ENCODE measurements at places on chromosomes 11 and 22.

- no peak for DNase-seq
Observed at GRCh38 chr11:124841840-124842239, 23.4 kb upstream of the ROBO3 start.

DNA sequence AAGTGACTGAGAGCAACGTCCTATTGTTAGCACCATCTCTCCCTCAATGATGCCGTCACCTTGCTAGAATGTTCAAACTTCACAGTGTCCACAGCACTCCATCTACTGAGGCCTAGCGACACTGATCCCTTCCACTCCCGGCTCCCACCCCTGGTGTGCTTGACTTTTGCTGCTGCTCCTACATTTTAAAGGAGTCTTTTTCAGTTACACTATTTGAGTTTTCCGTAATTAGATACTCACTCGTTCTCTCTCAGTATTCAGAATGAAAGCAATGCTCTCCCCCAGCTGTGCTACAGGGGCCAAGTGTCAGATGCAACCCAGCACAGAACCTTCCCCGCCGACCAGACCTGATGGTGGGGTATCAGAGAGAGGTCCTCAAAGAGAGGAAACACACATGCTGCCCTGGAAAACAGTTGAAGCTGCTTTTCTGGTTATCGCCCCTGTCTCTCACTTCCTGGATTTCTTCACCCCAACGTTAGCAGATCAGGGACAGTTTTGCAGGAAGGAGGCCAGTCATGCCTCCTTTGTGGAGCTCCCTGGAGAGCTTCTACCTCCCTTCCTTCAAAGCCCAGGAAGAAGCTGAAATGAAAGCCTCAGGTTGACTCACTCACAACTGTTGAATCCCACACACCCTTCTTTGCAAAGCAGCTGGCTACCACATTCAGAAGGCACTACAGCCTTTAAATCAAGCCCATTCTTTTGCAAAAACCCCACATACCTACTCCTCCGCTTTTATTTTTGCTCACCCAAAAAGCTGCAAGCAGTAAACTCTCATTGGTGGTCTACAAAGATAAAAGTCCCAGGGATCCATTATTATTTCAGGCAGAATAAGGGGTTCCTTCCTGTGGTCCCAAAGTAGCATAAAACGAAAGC, 23.5 kb downstream of the LARGE1 start:
- DNase-seq, result no peak

DNA sequence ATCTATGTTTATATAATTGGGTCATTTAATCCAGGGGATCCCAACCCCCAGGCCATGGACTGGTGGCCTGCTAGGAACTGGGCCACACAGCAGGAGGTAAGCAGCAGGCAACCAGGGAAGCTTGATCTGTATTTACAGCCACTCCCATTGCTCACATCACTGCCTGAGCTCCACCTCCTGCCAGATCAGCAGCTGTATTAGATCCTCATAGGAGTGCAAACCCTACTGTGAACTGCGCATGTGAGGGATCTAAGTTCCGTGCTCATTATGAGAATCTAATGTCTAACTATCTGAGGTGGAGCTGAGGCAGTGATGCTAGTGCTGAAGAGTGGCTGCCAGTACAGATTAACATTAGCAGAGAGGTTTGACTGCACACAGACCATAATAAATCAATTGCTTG, 32.8 kb downstream of the MS4A2 start:
- no peak for DNase-seq

DNA sequence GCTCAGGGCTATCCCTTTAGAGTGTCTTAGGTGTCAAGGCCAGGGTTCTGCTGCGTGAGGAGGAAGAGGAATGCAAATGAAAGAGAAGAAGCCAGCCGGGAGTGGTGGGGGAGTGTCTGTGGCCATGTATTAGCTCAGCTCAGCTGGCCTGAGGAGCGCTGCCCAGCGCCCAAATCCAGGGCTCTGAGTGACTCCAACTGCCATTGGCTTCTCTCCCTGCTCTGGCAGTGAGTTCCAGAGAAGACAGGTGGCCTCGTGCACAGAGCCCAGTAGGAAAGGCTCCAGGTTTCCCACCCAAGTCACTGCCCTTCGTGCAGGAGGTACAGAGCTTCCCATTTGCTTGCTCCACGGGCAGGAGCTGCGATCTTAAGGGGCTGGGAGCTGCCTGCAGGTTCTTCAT, 302.0 kb downstream of the KIRREL3 start:
- DNase-seq, result no peak

- no peak for DNase-seq
Observed at GRCh38 chr11:14262271-14262846, 96.6 kb downstream of the RRAS2 start.

GRCh38 chr22:24208012-24208749, 26.9 kb downstream of the SUSD2 start:
- DNase-seq, result peak; percentile 90

DNA sequence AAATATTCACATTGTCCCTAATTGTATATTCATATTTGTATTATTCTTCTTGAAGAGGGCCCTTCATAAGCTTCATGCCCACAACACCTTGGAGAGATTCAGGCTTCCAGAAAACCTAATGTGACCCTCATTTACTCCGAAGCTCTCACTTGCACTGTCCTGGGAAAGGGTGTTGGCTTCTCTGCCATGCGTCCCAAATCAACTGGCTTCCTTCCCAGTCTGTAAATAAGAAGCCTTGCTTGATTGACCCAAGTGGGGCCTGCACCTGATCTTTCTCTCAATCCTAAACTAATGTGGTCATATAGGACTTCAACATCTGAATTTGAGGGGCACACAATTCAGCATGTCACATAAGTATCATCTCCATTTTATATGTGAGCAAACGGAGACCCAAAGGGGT, 40.5 kb upstream of the ZBTB16 start:
- DNase-seq, result no peak

DNA sequence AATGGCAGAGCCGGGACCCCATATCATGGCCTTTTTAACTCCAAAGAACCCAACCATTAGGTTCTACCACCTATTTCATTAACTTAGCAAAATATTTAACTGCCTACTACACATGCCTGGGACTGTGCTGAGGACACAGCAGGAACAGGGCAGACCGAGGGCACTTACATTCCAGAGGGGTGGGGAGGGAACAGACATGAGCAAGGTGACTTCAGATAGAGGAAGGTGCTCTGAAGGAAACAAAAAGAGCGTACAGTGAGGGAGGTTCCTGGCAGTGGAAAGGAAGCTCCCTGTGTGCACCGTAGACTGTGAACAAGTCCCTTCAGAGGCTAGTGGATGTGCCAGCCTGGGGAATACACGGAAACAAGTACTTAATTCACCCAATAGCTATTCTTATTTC, 82.8 kb downstream of the NAT10 start:
- no peak for DNase-seq

DNA sequence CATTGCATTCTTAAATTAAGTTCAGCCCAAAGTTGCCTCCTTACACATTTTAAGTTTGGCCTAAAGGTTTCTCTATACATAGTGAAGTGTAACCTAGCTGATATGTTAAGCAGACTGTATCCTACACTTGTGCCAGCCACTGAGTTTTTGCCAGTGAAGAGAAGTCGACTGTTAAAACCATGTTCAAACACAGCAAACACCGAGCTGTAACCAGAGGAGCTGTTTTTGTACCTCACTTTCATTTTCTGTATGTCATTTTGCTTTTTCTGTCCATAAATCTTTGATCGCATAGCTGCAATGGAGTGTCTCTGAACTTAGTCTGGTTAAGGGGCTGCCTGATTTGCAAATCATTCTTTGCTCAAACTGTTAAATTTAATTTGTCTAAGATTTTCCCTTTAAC, 403.7 kb downstream of the LUZP2 start:
- DNase-seq, result no peak

DNA sequence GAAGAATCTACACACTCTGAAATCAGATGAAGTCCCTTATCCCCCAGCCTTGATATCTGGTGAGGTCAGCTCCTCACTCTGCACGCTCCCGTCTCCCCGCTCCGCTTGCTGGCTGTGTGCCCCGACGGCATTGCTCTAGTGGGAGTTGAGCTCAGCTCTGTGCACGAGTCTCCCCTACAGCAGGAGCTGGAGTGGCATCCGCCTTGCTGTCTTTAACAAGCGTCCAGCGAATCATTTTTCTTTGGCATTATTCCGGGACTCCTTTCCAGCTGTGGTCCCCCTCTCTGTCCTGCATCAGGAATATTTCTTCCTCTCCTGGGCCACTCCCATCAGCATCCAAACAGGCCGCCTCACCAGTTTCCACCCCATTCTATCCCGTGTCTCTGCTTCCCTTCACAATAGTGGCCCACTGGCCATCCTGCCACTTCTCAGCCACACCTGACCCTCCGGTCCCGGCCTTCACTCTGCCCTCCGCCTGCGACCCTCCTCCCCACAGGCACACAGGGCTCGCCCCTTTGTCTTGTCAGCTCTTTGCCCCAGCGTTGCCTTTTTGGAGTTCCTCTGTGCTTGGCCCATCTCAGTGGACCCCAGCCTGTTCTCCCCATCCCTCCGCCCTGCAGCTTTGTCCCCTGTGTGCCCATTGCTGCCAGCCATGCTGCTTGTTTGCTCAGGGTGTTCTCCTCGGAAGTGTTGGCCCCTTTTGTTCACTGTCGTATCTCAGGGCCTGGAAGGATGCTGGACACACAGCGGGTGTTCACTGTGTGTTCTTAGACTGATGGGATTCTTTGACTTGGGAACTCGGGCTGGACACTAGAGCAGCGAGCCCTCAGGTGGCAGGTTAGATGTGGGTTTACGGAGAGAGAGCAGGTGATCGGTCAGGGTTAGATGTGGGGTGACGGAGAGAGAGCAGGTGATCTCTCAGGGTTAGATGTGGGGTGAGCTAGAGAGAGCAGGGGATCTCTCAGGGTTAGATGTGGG, 441.8 kb downstream of the TBC1D22A start:
- DNase-seq, result no peak

DNA sequence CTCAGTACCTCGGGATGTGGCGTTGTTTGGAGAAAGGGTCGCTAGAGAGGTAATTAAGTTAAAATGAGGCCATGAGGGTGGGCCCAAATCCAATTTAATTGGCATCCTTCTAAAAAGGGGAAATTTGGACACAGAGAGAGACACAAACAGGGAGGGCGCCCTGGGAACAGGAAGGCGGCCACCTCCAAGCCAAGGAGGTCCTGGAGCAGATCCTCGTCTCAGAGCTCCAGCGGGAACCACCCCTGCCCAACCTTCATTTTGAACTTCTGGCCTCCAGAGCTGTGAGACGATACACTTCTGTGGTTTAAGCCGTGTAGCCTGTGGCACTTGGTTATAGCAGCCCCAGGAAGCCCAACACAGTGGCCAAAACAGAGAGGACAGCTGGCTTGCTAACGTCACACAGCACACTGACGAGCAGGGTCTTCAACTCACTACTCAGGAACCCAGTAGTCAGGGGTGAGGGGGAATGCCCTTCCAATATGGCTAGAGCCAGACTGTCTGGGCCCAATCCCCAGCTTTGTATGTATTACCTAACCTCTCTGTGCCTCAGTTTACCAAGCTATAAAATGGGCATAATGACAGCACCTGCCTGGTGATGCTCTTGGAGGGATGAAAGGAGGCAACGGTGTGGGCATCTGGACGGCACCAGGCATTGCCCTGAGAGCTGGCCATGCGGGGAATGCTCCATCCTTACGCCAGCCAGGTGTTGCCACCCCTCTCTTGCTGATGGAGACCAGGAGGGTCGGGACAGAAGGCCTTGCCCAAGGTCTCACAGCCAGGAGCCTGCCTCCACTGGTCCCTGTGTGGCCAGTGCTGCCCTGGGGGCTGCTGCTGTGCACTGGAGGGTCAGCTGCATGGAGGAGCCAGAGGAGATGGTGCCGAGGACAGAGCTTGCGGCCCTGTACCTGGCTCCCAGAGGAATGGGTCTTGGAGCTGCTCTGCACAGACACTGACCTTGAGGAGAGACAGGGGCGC, 53.3 kb upstream of the LINC01488 start:
- DNase-seq, result no peak

GRCh38 chr11:117738246-117738957, 58.6 kb downstream of the DSCAML1 start:
- no peak for DNase-seq

- DNase-seq, result no peak
Observed at GRCh38 chr11:121711236-121711635, 258.5 kb upstream of the SORL1-AS1 start.

DNA sequence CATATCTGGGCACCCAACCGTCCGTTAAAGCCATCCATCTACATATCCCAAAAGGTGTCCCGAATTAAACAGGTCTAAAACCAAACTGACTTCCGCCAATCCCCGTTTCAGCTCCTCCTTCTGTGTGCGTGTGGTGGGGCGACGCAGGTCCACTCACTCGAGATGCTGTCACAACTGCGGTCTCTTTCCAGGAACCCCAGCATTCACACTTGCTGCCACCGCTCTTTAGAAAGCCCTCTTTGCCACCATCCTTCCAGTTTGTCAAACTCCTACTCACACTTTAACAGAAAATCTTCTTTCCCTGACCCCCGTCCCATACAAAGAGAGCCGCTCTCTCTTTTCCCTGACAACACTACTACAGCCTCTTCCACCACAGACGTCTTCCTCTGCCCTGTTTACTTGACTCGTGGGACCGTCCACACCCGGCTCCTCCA, 467 bp downstream of the ESS2 start:
- no peak for DNase-seq

- no peak for DNase-seq
Observed at GRCh38 chr11:120289426-120289825, 35.7 kb upstream of the TLCD5 start.

DNA sequence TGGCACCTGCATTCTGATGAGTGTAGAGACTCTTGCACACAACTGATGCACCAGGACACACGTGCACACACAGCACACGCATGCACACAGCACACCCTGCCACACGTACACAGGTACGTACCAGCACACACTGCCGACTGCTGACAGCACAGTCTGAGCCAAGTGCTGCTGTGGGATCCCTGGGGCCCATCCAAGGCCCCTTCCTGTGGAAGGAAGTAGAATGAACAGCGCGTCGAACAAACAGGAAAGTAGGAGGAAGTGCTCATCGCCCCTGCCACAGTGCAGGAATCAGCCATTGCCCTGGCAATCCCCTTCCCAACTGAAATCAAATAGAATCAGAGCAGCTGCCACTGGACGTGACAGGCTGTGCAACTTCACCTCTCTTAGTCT, 57.9 kb downstream of the CD82 start:
- DNase-seq, result no peak

DNA sequence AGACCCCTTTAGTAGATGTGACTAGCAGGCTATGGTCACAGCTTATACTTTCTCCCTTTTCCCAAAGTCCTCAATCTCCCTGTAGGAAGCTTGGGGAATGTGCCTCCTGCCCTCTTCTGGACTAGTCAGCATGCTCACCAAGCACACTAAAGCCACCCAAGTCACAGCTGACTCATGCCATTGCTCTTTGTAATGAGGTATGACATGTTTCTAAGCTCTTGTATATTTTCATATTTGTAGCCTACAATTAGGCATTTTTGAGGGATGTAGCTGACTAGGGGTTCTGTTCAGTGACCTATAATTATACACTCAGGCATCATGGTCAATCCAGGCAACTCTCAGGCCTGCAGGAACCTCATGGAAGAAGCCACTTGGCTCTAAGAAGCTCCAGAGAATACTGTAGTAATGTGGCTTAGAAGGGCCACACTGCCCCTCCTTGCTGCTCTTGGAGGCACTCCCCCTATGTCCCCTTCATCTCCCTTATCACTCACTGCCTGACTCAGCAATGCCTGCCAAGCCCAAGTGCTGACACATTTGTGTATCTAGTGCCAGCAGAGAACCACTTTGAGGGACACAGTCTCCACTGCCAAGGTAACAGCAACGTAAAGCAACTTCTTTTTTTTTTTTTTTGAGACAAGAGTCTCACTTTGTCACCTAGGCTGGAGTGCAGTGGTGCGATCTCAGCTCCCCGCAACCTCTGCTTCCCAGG, 86.2 kb downstream of the RPL27A start:
- no peak for DNase-seq

Data from smooth muscle cell of the brain vasculature (primary cell).